GM04504 (cell line): ENCODE measurements at places on chromosomes 2 and 18.

DNA sequence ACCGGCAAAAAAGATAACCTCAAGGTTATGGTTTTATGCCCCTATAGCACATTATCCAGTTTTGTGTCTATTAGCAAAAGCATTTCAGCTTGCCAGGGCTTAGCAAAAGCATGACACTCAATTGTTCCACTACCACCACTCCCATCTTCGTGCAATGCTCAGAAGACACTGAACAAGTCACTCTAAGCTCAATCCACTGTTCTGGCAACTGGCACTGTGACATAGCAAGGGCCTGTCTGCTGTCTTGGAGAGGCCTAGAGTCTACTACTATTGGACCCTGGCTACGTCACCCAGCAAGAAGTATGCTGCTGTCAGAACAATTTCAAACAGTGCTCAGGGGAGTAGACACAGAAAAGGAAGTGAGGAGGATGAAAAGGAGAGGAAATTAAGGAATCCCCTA is 103.5 kb upstream of the PPP1CB start:
- no peak for DNase-seq

DNA sequence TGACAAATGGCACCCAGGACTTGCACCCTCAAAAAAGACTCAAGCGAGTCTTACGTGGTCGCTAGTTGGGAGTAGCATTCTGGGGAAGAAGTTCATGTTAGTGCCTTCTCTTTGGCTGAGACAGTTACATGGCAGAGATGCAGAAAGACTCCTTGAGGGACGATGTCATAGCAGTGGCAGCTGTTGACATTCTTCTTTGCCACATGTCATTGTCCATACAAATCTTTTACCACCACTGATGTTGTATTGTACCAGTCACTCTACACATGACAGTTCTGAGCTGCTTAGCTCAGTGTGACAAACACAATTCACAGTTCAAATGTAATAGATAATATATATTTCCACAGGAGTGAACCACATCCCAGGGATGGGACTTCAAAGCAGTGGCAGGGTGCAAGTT is 197.1 kb downstream of the TCF4 start:
- DNase-seq = no peak

DNA sequence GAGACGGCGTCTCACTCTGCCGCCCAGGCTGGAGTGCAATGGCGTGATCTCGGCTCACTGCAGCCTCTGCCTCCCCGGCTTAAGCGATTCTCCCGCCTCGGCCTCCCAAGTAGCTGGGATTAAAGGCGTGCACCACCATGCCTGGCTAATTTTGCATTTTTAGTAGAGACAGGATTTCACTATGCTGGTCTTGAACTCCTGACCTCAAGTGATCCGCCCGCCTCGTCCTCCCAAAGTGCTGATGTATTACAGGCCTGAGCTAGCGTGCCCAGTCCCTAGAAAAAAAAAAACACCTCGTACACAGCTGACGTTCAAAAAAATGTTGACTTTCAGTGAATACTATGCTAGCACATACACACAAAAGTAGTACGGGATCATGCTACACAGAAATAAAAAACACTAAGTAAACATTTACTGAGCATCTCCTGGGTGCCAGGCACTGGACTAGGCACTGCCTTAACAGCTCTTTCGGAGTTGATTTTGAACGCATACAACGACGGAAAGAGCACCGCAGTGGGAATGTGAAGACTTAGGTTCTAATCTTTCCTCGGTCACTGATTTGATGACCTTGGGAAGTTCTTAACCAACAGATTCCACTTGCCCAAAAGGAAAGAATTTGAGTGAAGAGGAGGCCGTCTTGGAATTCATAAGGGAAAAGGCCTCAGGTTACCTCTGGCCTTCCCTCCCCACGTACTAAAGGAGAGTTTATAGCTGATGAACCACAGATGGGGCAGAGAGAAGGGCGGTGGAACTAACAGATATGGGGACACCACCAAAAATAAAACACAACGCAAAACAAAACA is 1.1 kb downstream of the DNAJC27 start:
- DNase-seq = no peak

- DNase-seq = no peak
Measured at GRCh38 chr2:64045938-64046337, 26.7 kb upstream of the VPS54 start.

DNA sequence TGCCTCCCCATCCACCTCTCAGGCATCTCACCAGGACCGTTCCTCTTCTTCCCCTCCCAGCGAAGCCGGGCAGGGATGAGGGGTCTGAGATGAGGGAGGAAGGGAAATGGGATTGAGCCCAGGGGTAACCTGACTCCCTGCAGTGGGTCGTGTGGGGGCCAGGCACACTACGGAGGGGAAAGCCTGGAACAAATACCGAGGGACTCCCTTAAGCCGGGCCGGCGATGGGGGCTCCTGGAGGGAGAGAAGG is 250 bp upstream of the SPEG start:
- no peak for DNase-seq

DNA sequence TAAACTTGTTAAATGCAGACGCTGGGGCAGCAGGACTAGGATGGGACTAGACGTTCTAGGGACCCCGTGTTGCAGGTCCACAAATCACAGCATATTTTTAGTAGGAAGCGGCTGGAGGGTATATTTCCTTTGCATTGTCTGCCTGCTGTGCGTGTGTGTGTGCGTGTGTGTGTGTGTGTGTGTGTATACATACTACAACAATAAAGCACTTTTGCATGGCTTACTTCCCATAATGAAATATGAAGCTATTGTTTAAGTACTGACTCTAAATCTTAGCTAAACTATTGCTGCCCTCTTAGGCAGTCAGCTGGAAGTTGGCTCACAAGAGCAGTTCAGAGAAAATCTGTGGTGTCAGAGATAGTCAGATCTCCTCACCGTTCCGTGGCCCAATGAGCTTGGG is 133.4 kb downstream of the CABLES1 start:
- DNase-seq = no peak

DNA sequence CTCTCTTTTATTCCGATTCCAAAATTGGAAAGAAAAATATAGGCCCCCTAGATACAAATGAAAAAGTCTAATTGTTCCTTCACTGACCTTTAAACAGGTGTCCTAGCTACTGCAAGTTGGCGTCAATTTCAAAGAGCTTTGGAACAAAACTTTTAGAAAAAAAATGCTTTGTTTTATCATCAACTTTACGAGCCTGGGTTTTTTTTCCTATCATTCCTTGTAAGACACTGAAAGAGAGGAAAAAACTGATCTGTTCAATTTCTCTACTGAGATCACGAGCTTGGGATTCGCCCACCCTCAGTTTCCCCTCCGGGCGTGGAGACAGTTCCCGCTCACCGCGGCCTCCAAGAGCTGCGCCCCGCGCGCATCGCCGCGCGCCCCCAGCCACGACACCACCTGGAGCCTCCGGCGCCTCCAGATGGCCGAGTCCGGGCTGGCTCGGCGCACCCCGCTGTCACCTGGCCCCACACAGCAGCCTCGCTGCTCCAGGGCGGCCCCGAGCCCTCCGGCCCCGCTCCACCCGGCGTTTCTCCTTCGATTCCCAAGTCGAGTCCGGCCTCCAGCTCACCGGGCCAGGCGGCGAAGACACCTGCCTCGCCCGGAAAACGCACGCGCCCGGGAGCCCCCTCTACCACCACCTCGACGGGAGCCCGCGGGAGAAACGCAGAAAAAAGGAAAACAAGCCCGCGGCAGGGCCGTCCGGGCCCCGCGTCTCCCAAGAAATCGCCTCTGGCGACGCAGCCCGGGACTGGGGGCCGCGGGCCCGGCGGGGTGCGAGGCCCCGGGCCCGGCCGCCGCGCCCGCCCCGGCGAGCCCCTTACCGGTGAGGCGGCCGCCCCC is 656 bp downstream of the TBC1D8 start:
- DNase-seq = no peak

DNA sequence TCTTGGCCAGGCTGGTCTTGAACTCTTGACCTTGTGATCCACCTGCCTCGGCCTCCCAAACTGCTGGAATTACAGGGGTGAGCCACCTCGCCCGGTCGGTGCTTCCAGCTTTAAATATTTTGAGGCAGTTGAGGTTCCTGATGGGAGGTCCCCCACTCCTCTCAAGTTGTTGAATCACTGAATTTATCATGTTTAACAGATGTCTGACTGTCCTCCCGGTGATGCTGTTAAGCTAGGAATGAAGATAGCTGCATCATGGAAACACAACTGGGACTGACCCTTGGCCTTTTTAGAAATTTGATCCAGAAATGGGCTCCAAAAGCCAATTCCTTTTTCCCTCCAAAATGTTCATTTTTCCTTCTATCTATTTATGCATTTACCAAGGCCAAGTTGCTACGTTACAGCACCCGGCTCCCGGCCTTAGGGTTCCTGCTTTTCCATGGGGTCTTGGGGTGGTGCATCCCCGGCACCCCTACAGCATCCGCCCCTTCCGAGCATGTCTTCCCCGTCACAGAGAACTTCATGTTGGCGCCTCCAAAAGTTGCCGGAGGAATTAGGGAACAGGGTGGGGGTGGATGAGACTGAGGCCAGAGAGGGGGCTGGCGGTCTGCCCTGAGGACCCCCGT is 43.9 kb downstream of the PAX8 start:
- DNase-seq = no peak

- no peak for DNase-seq
Measured at GRCh38 chr2:235500110-235500760, 6.4 kb downstream of the AGAP1 start.
